ENCODE measurements at places on chromosomes 5 and 9.
A peak's percentile ranks its signal among the peaks of the same experiment; 100 is the strongest.

GRCh38 chr9:129886226-129887174 is 51.2 kb downstream of the USP20 start:
- no peak for DNase-seq

DNA sequence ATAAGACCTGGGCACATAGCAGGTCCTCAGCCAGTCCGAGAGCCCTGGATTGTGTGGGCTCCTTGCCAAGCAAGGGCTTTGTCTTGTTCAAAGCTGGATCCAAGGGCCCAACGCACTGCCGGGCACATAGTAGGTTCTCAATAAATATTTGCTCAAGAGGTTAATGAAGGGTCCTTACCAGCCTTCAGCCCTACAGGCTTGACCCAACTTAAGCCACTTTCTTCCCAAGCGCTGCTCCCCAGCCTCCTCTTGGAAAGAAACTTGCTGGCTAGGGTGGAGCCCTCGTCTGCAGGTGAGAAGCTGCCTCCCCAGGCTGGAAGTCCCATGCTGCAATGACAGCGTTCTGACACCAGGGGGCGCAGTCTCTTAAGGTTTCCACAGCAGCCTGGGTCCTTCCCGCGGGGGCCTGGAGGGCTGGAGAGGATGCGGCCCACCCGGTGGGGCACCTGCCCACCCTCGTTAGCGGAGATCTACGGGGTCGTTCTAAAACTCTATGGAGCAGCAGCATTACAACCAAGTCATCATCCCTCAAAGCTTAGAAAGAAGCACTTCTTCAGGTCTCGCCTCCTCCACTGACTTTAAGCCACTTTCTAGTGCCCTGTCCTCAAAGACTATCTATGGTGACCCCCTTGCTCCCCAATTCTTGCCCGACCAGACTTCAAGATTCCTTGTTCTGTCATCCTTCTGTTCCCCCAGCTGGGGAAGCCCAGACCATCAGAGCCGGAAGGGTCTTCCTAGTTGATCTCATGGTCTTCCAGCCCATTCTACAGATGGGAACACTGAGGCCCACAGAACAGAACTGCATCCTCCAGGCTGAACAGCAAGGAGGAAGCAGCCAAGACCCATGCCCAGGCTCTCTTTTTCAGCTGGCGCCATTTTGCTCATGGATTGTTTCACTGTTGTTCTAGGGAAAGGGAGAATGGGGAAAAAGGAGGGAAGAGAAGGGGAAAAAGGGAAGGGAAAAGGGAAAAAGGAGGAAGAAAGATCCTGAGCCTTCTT is 115.4 kb downstream of the LHX2 start:
- peak; percentile 56 for DNase-seq

GRCh38 chr9:70110194-70111041 is 66.8 kb downstream of the MAMDC2 start:
- peak; percentile 45 for DNase-seq

DNA sequence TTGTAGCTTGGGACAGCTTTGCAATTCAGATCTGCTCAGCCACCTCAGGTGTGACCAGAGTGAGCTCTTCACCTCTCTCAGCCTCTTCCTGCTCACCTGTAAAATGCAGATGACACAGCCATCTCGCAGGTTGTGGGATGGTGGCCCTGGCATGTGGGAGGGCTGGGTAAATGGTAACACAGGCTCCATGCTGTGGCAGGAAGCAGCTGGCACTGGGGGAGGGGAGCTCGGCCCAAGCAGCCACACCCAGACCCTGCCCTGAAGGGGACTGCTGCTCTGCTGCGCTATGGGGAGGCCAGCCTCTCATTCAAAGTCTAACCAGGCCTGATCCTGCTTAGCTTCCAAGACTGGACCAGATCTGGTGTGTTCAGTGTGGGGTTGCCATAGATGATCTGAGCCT is 24.1 kb downstream of the PHF2 start:
- DNase-seq = no peak

DNA sequence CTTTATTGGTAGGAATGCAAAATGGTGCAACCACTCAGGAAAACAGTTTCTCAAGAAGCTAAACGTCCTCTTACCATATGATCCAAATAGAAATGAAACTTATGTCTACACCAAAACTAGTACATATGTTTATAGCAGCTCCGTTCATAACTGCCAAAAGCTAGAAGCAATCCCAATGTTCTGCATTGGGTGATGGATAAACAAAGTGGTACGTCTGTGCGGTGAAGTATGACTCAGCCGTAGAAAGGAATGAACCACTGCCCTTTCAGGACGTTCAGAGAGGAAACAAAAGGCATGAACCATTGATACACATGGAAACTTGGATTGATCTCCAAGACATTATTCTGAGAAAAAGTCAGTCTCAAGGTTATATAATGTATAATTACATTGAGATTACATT is 27.6 kb downstream of the HNRNPH1 start:
- peak; percentile 91 for DNase-seq

DNA sequence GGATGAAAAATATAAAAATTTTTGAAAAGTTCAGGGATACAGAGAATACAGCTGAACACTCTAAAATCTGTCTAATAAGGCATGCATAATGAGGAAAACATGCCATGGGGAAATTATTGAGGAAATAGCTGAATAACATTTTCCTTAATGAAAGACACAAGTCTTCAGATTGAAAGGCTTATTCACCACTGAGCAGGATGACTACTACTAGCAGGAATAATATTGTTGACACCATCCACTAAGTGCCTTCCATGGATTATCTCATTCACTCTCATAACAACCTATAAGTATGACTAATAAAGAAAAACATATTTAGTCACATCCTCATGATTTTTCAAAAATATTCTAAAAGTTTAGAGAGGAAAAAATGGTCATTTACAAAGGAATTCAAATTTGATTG is 96.7 kb upstream of the FER start:
- DNase-seq = peak; percentile 80

DNA sequence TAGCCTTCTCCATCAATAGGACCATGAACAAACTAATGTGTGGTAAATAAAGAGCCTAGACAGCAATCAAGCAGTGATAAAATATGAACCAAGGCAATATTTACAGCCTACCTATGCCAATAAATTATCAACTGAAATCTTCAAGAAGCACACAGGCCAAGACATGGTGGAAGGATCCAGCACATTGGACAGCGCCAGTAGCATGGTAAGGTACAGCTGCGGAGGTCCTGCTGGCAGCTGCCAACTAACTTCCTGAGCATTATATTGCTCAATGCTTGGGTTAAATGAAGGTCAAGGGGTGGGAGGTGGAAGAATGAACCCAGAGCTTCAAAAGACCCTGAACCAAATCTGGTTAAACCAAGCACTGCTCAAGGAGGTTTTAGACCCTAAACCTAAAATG is 16.5 kb upstream of the SPDL1 start:
- peak; percentile 18 for DNase-seq

DNA sequence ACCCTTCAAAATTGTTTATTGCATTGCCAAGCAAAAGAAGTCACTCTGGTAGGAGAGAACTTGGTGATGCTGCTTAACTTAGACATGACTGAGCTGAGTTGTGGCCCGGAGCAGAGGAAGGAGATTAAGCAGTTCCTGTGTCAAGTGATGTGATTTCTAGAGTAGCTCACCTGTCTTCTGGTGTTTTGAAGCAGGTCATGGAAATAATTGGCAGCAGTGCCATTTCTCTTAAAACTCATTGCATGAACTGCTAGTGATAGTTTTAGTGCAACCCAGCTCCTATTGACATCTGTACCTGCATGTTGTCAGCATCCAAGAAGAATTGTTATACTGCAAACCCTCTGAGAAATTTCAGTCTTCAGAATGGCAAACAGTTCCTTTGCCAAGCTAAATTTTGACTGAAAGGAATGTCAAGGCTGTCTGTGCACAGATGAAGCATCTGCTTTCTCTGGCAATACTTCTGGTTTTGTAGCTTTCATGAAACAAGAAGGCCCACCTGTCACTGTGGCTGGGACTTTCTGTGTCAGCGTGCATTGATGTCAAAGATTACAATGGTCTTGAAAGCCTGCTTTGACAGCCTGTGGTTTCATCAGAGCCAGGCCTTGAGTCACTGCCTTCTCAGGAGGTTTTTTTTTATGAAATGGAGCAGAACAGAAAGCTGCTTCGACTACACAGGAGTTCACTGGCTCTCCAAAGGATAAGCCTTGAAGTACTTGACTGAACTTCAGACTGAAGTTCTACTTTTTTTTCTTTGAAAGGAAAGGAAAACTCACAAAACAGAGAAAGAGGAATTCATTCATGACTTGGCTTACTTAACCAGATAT is 90.6 kb downstream of the RALGPS1 start:
- DNase-seq = peak; percentile 58

DNA sequence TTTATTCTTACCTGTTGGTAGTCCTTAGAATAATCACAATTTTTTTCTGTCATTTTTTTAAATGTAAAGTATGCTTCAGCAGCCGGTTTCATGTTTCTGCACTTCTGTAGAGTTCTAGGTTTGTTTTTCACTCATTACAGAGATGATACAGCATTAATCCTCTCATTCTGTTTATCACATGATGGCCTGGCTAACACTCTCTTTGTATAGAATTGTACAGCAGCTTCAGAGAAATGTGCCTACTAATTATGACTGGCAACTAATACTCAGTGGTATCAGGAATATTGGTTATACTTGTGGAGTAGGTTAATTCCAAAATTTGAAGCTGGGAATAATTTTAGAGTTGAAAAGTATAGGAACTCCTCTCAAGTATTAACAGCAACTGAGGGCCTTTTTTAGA is 192.9 kb upstream of the OTULINL start:
- DNase-seq = no peak

GRCh38 chr5:139371482-139372435 is 11.3 kb downstream of the SLC23A1 start:
- no peak for DNase-seq

DNA sequence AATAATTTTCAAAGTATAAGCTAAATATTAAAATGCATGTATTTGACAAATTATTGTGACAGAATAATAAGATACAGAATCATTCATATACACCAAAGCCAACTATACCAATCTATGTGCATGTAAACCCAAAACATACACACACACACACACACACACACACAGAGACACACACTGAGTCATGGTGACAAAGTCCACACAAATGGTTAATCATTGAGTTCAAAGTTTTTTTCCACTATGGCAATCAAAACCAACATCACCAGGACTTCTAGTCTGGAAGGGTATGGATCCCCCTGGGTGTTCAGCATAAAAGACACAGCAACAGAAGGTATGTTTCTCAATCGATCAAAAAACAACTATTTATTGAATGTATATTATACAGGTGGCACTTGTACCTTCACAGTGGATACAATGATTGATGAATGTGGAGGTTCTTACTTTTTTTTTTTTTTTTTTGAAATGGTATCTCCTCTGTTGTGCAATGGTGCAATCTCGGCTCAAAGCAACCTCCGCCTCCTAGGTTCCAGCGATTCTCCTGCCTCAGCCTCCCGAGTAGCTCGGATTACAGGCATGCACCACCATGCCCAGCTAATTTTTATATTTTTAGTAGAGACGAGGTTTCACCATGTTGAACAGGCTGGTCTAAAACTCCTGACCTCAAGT is 137.0 kb downstream of the PDE4D start:
- DNase-seq = no peak

DNA sequence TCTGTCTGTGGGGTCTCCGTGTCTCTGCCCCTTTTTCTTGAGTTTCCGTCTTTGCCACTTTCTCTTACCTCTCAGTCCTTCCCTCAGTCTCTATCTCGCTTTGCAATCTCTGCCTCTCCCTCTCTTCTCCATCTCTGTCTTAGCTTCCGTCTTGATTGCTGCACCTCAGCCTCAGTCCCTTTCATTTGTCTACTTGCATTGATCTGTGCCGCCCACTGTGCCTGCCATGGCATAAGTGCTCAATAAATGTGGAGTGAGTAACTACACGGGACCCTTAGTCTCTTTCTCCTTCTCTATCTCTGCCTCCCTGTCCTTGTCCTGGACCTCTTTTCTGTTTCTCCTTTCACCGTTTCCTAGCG is 6.6 kb downstream of the PCDHGC5 start:
- DNase-seq = no peak

GRCh38 chr5:149935431-149935901 is 9.1 kb downstream of the PDE6A start:
- no peak for DNase-seq

GRCh38 chr5:107634981-107635848 is 35.5 kb downstream of the EFNA5 start:
- no peak for DNase-seq
